Activated CD4-positive, alpha-beta T cell treated with anti-CD3 and anti-CD28 coated beads, Interleukin-2, amount 10 ng/mL, durations not matched to agents 7 days and 5 days (primary cell): ENCODE measurements at places on chromosomes 2 and 18. TPM values are rescaled to one million over a fixed set of nuclear protein-coding genes. Genes with fewer than 3 reads are reported as not detected.

TDRD15 gene
- not detected for total RNA-seq

MALT1 gene
- 52.1 TPM for total RNA-seq

TMEM237 gene
- total RNA-seq, result 20.0 TPM

EPB41L5 gene
- 3.4 TPM for total RNA-seq

ITGA6 gene
- total RNA-seq, result 46.7 TPM

TYW5 gene
- total RNA-seq, result 7.9 TPM

PKP4 gene
- total RNA-seq, result 36.3 TPM

GALNT3 gene
- total RNA-seq, result 9.0 TPM

ILKAP gene
- total RNA-seq, result 63.2 TPM

DNAH6 gene
- 0.60 TPM for total RNA-seq

PER2 gene
- 11.8 TPM for total RNA-seq
